ENCODE measurements at places on chromosomes 16 and 17.

- no peak for DNase-seq
These were observed 77.7 kb upstream of the EEF2KMT start for GRCh38 chr16:5175266-5175665.

- DNase-seq: no peak
These were observed 179.4 kb upstream of the IRX6 start for GRCh38 chr16:55144651-55145050.

GRCh38 chr17:62919388-62919787 is 46.6 kb upstream of the TANC2 start:
- DNase-seq: no peak

GRCh38 chr16:1438229-1439057 is 5.9 kb downstream of the CCDC154 start:
- DNase-seq: no peak

DNA sequence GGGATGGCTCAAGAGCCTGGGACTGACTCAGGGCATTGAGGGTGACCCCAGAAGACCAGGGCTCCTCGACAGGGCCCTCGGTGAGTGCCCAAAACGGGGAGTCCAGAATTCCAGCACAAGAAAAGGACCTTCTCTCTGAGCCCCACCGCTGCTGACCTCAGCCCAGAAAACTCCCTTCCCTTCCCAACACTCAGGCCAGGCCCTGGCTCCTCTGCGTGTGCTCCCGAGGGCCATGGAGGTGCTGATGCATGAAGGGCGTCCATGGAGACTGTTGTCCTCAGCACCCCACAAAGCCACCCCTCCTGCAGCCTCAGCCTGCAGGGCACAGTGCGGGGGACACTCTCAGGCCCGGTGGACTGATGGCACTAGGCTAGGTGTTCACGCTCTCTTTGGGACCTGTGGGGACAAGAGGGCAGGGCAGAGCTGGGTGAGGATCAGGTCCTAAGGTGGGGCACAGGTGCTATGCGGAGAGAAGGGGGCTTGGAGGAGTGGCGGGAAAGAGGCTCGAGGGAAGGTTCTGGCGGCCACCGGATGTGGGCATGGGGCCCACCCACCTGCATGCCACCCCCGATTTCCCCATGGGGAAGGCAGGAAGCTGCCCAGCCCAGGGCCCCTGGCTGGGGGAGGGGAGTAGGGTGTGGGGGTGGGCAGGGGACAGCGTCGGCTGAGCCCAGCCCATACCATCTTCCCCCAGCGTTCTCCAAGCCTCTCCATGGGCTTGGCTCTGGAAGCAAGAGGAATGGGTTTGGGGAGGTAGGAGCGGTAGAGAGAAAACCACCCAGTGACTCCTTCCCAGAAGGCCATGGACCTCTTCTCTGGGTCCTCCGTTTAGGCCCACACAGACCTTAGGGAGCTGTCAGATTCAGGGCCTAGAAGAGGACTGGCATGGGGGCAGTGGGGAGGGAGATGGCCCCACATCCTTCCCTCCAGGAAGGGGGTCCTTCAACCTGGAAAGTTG is 4.5 kb upstream of the TSPOAP1 start:
- no peak for DNase-seq

- DNase-seq: no peak
These were observed 82.3 kb downstream of the NT5M start for GRCh38 chr17:17385491-17385890.

DNA sequence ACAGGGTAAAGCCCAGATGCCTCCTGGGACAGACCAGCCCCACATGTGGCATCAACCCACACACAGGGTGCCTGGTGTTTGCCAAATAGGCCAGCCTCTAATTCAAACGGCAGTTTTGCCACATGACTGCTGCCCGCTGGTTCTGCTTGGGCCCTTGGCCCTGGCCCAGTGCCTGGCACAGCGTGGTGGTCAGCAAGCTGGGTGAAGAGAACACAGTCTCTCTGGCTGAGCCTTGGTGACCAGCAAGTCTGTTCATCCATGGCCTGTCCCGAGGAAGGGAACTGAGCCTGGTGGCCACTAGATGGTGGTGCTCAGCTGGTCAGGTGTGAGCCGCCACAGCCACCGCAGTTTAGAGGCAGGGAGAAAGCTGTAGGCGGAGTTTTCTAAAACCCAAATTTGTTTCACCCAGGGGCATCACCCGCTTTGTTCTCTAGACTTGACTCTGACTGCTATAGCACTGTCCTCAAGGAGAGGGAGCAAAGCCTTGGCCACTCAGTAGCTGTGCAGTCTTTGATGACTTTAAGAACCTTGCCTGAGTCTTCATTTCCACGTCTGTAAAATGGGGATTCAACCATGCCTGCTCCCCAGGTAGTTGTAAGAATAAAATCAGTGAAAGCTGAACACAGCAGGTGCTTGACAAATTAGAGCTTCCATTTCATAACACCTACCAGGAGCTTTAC is 4.7 kb upstream of the GFAP start:
- peak; percentile 39 for DNase-seq
